ENCODE measurements at places on chromosomes 11 and 22. TPM values are rescaled to one million over a fixed set of nuclear protein-coding genes. Genes with fewer than 3 reads are reported as not detected.

The ATP6V1E1 gene
- total RNA-seq: 219 TPM

The OR2AG1 gene
- total RNA-seq: not detected

The PANX3 gene
- total RNA-seq: not detected

The NARS2 gene
- 9.8 TPM for total RNA-seq

The TRIM48 gene
- total RNA-seq: not detected

The PLAAT3 gene
- 28.1 TPM for total RNA-seq

The OR8H3 gene
- total RNA-seq: not detected

The PNPLA5 gene
- not detected for total RNA-seq

Data from aortic smooth muscle cell (primary cell).